ENCODE measurements at places on chromosomes 3 and 15.
A peak's percentile ranks its signal among the peaks of the same experiment; 100 is the strongest.

GRCh38 chr3:64856106-64856505 lies 168.3 kb upstream of the ADAMTS9 start:
- no peak for DNase-seq

GRCh38 chr3:56980798-56981390 lies 79.6 kb upstream of the SPATA12 start:
- DNase-seq, result no peak

- DNase-seq, result no peak
These were observed 84.9 kb downstream of the HMG20A start for GRCh38 chr15:77505556-77505955.

- no peak for DNase-seq
These were observed 12.8 kb downstream of the UBXN7 start for GRCh38 chr3:196419386-196419785.

GRCh38 chr3:86180696-86181095 lies 810.3 kb downstream of the VGLL3 start:
- no peak for DNase-seq

DNA sequence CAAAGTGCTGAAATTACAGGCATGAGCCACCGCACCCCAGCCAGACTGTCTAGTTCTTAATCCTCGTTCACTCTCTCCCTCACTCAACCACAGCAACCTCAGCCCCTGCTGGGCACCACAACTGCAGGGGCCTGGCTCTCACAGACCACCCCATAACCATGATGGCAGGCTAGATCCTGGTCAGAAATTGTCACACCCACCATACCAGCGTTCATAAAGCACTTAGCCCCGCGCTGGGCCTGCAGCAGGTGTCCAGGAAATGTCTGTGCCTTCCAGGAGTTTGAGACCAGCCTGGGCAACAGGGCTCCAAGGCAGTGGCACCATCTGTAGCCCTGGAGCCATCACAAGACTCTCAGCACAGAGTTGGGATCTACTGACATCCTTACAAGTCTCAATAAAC lies 1.9 kb downstream of the SHISA5 start:
- DNase-seq, result no peak

GRCh38 chr3:150409125-150409511 lies 1.0 kb downstream of the TSC22D2 start:
- DNase-seq, result no peak

DNA sequence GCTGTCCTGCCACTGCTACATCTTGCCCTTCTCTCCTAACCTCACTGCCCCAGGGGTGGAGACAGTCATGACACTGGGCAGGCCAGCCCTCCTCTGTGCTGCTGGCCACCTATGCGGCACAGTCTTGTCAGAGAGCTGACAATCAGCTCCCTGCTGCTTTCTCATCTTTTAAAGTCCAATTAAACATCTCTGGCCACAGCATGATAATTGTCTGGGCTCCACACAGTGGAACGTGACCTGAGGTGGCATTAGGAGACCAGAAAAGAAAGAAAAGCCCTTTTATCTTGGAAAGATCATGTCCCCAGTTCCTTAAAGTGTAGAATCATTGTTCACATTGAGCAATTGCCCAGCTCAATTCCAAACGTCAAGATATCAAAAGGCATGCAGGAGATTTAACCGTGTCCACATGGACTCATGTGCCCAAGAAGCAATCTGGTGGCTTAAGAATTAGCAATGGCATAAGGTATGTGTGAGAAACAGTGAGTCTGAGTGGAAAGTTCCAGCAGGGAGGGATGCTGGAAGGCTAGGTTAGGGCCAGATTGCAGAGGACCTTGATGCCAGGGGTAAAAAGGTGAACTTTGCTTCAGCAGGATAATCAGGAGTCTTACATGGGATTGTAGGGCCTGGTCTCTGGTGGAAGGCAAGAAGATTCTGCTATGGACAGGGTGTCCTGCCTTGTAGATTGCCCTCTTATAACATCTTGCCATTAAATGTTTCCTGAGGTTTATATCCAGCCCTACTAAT lies 15.3 kb upstream of the CACNA1D start:
- no peak for DNase-seq

GRCh38 chr3:112786881-112787579 lies 59.6 kb downstream of the CD200R1L start:
- no peak for DNase-seq

DNA sequence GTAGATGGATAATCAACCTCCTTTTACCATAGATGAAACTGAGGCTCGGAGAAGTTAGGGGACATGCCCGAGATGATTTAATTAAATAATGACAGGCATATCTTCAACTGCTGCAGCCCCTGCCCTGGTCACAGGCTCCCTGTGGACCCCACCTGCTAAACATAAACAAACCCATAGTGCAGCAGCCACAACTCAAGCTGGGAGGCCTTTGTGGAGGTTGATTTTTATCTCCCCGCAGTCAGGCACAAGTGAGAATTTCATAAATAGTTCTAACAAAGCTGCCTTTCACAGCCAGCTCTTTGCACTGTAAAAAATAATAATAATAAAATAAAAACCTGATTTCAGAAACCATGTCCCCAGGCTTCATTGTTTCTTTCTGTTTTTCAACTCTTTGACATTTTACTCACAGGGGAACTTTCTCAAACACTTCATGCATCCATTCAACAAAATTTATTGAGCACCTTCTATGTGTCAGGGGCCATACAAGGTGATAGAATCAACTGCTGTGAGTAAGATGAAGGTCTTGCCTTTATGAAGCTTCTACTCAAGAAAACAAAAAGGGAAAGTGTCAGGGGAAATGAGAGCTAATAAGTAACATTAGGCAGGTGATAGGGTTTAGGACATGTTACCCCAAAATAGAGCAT lies 393.6 kb upstream of the PROK2 start:
- DNase-seq, result no peak

DNA sequence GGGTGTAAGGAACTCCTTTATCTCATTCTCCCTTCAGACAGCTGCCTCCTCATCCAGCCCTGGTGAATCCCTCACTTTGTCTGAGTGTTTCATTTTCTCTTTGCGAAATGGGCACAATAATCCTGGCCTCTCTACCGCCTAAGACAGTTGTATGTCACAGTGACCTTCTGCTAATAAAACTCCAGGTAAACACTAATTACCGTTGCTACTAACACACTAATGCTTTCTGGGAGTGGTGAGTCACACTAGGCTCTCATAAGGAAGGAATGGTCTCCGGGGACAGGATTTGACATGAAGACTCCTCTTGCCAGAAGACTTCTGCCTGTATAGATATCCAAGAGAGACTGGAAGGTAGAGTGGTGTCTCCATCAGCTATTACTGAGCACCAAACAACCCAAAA lies 71.7 kb upstream of the SNRK start:
- DNase-seq, result no peak

GRCh38 chr3:194087995-194088855 lies 47.7 kb upstream of the HES1 start:
- no peak for DNase-seq

DNA sequence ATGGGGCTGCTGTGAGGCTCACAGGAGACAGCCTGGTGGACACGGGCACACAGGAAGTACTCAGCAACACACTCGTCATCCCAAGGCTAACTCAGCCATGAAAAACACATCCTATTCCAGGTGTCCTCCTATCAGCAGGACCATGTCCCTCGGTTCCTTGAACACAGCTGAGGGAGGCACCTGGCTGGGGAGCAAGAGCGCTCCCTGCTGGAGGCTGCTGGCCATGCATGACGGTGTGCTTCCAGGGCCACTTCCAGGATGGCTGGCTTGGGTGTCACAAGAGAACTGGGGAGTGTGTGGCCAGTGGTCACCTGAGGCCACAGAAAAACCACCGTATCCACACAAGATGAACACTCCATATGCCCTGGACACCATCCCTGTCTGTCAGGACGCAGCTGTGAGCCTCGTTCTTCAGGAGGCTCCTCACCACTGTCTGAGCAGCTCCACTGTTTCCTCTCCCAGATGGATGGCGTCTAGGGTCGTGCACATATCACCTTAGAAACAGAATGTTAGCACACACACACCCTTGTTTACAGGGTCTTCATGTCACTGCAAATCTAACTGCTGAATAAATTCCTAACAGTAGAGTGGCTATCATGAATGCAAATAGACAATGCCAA lies 31.0 kb downstream of the POC1A start:
- DNase-seq, result peak; percentile 52

- no peak for DNase-seq
These were observed 3.6 kb downstream of the DUOX2 start for GRCh38 chr15:45110256-45110820.

- DNase-seq, result peak; percentile 75
These were observed 12.1 kb downstream of the VPS18 start for GRCh38 chr15:40906091-40906990.

DNA sequence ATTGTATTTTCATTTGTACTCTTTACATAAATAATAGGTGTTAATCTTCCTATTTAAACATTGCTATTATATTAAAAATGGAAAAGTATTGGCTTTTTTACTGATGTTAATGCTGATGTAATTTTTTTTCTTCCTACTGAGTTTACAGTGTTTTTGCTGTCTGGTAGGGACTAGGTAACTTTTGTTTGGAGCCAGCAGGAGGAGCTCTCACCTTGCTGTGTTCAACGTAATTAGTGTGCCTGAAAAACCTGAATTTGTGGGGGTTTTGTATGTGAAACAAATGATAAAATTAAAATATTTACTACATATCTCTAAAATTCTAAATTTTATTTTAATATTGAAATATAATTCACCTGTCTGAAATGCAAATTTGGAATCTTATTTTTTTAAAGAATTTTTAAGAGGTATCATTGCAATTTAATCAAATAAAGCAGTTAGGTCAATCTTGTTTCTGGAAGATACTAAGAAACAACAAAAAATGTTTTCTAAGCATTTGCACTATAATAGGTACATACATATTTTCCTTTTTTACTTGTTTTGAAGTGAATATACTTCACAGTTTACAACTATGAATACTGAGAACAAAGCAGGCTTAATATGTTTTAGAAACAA lies 48.8 kb downstream of the EPHA6 start:
- no peak for DNase-seq

GRCh38 chr3:7999384-7999783 lies 502.2 kb upstream of the LMCD1 start:
- no peak for DNase-seq

- DNase-seq, result no peak
These were observed 46.6 kb downstream of the APH1B start for GRCh38 chr15:63323798-63324563.

GRCh38 chr3:59163953-59164352 lies 114.1 kb upstream of the CFAP20DC start:
- DNase-seq, result no peak

DNA sequence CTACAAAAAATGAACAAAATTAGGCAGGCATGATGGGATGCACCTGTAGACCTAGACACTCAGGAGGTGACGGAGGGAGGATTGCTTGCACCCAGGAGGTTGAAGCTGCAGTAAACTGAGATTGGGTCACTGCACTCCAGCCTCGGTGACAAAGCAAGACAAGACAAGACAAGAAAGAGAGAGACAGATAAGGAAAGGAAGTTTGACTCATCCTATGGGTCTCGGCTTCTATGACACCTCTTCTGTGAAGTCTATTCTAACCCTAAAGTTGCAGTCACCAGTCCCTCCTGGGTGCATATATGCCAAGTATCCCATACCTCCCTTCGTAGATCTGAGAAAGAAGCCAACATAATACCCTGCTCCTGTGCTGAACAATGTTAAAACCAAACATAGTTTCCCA lies 7.9 kb upstream of the ZMAT3 start:
- DNase-seq, result no peak

DNA sequence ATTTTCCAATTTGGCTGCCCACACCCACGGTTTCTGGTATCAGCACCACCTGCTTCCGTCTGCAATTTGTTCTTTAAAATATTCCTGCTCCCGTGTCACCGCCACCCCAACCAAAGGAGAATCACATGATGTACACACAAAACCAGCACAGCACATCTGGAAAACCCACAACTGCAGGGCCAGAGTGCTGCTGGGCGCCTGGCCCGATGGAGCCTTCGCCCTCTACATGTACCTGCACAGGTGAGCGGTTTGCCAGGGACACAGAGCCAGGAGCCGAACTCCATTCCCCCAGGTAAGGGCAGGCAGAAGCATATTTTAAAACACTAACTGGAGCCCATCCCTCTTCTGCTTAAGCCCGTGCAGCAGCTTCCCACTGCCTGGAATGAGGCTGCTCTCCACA lies 75.6 kb downstream of the ADAMTS17 start:
- DNase-seq, result no peak

GRCh38 chr15:66433726-66434125 lies 47.0 kb downstream of the MAP2K1 start:
- no peak for DNase-seq
